ENCODE measurements at places on chromosomes 1 and 21.

DNA sequence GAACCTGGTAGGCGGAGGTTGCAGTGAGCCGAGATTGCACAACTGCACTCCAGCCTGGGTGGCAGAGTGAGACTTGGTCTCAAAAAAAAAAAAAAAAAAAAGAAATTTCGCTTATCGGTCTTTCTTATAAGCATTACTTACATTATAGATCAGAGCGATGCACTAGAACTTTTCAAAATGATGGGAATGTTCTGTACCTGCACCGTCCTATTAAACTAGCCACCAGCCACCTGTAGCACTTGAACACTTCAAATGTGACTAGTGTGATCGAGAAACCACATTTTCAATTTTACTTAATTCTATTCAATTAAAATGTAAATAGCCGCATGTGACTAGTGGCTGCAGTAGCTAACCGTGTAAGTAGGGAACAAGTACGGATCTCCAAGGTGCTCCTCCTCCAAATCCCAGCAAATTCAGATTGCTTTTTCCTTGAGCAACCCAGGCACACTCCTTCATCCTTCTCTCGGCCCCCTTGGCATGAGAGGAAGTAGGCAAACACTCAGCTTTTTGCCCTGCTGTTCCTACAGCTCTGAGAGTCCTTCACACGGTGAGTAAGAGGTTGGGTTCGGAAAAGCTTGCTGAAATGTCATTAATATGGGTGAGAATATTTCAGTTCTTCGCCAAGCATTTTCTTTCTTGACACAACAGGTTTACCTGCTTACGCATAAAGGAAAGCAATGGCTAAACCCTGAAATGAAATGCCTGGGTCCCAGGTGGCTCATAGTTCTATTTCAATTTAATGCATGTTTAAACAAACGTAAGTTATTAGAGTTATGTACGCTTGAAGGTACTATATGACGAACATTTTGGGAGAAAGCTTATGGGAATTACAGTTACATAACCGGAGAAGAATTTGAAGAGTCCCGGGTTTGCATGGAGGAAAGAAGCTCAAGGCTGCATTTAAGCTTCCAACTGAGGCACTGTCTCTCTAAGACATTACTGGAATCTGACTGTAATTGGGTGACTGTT, 69.5 kb upstream of the HUNK start:
- no peak for DNase-seq

- no peak for DNase-seq
Measured at GRCh38 chr1:167955915-167956314, 19.0 kb upstream of the MPC2 start.

- DNase-seq = no peak
Measured at GRCh38 chr1:38690790-38691449, 168.7 kb downstream of the RRAGC start.

- DNase-seq = no peak
Measured at GRCh38 chr1:214897581-214897980, 185.0 kb upstream of the KCNK2 start.

- peak; percentile 69 for DNase-seq
Measured at GRCh38 chr1:184296466-184297243, 90.2 kb upstream of the C1orf21 start.

- no peak for DNase-seq
Measured at GRCh38 chr1:10948463-10948775, 64.0 kb upstream of the TARDBP start.

Data from HS-27A (cell line).